Stimulated activated CD4-positive, alpha-beta T cell treated with anti-CD3 and anti-CD28 coated beads, Interleukin-12 subunit alpha, Interleukin-12 subunit beta, amount 100 ng/mL, for 48 hours (primary cell): ENCODE measurements at places on chromosomes 7 and 10.

DNA sequence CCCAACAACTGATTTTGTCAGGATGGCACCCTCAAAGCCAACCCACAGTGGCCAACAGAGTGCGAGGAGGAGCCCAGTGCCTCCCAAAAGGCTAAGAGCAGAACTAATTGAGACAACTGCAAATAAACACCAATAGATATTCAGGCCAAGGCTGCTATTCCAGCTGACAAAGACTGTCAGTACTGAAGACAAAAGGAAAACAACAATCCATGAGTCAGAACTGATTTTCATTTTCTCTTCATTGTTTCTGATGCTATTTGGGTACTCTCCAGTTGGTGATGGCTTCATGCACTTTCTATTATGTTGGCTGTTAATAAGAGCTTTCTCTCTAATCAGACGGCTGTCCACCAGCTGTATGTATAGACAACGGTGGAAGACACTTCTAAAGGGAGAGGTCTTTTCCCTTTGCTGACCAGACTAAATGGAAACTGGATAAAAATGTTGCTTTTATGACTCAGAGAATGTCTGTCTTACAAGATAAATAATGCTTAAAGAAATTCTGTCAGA lies 515.9 kb downstream of the PARD3 start:
- DNase-seq, result no peak

- DNase-seq, result no peak
Observed at GRCh38 chr10:110413903-110414547, 83.7 kb upstream of the DUSP5 start.

DNA sequence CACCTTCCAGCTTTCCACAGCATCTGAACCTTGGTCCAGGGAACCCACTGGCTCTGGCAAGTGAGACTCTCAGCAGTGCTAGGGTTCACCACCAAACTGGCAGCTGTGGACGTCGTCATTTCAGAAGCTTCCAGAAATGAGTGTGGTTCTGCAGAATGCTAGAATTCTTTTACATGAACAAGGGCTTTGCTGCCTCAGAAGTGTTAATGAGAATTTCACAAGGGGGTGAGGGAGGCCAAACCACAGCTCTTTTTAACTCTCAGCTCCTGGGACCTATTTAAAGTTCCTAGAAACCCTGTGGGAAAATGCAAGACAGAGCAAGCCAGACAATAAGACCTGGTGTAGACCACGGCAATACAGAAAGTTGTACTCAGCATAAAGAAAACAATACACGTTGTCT lies 129.3 kb upstream of the BET1 start:
- DNase-seq, result no peak

- no peak for DNase-seq
Observed at GRCh38 chr7:77699056-77699455, 2.8 kb downstream of the RSBN1L start.

DNA sequence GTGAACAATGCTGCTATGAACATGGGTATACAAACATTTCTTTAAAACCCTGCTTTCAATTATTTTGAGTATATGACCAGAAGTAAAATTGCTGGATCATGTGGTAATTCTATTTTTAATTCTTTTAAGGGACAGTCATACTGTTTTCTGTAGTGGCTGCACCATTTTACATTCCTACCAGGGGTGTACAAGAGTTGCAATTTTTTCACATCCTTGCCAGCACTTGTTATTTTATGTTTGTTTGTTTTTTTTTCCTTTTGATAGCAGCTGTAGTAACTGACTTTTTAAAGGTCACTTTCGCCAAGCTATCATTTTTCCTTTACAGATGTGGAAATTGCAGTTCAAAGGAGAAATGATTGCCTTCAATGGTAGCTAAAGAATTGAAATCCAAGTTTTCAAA lies 99.5 kb downstream of the GPR85 start:
- no peak for DNase-seq

DNA sequence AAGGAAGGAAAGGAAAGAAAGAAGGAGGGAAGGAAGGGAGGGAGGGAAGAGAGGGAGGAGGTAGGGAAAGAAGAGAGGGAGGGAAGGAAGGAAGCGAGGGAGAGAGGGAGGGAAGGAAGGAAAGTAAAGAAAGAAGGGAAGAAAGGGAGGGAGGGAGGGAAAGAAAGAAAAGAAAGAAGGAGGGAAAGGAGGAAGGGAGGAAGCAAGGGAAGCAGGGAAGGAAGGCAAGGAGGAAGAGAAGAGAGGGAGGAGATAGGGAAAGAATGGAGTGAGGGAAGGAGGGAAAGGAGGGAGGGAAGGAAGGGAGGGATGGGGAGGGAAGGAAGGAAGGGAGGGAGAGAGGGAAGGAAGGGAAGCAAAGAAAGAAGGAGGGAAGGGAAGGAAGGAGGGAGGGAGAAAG lies 65.8 kb downstream of the MAP3K8 start:
- no peak for DNase-seq

- no peak for DNase-seq
Observed at GRCh38 chr7:101998906-101999240, 181.4 kb downstream of the CUX1 start.

GRCh38 chr7:122068046-122068445 lies 76.0 kb downstream of the AASS start:
- no peak for DNase-seq

GRCh38 chr10:117596706-117597105 lies 54.2 kb downstream of the EMX2 start:
- no peak for DNase-seq

GRCh38 chr7:134827436-134827835 lies 48.0 kb downstream of the CALD1 start:
- no peak for DNase-seq

GRCh38 chr10:103512591-103513379 lies 19.3 kb downstream of the NEURL1 start:
- no peak for DNase-seq

- DNase-seq, result no peak
Observed at GRCh38 chr10:130635528-130635927, 499.3 kb downstream of the GLRX3 start.

GRCh38 chr7:151839451-151839921 lies 37.4 kb downstream of the PRKAG2 start:
- no peak for DNase-seq

GRCh38 chr7:117014099-117014656 lies 60.9 kb downstream of the ST7 start:
- DNase-seq, result no peak

DNA sequence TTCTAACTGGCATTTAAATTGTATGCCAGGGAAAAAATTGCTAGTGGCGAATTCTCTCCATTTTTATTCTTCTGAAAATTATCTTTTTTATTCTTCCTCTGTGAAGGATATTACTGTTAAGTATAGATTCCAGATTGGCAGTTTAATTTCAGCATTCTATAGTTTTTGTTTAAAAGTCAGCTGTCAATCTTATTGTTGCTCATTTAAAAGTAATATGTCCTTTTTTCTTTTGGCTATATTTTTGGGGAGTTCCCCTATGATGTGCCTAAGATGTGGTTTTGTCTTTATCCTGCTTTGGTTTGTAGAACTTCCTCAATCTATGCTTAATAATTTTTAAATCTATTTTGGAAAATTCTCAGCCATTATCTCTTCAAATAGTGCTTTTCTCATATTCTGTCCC lies 135.9 kb downstream of the ARHGAP12 start:
- DNase-seq, result no peak

DNA sequence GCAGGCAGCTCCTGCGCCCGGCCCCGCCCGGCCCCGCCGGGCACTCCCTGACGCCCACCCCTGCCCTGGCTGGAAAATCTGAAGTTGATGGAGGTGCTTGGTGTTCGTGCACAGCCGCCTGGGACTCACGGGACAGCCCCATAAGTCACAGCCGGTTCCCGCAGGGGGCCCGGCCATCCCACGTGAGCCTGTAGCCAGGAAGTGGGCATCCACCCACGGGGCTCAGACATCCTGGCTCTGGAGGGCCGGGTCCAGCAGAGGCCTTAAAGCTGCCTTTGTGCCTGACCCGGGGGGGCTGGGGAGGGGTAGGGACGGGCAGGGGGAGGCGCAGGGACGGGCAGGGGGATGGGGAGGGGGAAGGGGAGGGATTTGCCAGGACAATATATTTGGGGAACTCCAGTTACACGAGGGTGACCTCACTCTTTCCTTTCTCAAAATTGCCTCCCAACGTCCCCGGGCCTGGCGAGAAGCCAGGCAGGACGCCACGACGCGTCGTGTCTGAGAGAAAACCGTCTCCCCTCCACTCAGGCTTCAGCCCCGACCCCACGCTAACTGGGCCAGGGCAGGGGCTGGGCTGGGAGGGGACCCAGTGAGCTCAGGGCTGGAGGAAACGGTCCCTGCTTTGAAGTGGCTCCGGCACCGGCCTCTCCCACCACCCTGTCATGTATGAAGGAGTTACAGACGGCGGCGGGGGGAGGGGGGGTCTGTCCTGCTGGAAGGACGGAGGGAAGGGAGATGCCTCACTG lies 82.1 kb upstream of the PDGFA start:
- peak; percentile 91 for DNase-seq

DNA sequence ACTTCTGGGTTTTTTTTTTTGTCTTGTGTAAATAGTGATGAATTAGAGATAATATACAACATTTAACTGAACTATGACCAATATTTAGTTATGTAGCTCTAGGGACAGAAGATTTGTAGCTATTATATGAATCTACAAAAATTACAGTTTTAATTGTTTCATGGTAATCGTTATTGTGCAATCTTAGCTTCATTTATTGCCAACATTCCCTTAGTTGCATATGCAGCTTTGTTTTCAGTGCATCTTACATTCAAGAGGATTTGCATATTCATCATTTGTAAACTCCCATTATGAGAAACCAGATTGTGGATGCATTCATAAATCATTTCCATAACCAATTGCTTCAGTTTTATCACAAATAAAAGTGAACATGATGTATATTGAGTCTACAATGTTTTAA lies 68.8 kb downstream of the MALRD1 start:
- DNase-seq, result no peak
